ENCODE measurements at places on chromosomes 1 and 21.

DNA sequence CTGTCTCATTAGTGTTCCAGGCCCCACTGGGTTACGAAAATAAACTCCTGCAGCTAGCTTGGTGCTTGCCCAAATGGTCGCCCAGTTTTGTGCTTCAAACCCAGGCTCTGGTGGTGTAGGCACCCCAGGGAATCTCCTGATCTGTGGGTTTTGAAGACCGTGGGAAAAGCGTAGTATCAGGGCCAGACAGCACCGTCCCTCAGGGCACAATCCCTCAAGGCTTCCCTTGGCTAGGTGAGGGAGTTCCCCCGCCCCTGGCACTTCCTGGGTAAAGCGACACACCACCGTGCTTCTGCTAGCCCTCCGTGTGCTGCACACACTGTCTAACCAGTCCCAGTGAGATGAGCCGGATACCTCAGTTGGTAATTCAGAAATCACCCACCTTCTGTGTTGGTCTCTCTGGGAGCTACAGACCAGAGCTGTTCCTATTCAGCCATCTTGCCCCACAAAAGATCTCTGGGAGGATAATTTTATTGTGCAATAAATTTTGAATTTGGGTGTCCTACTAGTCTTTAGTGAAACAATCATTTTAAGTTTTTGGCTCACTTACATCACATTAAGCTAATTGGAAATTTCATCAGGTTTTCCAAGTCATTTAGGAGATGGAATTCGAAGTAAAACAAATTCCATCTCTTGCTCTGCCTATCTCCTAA, 9.4 kb upstream of the SLC25A24 start:
- DNase-seq: no peak

DNA sequence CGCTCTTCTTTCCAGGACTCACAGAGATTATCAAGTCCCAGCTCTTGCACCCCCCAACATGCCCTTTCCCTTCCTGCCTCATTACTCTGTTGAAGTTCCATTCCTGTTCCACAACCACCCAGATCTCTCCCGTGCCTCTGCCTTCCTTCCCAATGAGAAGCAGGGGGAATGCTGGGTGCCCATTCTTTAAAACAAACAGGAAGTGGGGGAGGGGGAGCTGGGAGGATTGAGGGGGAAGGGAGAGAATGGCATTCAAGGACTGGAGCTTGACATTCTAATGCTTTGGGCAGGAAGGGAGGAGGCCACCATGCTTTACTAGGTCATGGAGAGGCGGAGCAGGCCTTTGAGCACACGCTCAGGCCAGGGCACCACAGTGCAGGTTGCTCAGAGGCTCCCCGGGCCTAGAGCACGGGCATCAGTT, 150.3 kb upstream of the IRF2BP2 start:
- DNase-seq: no peak

- no peak for DNase-seq
Observed at GRCh38 chr1:48718705-48719104, 58.0 kb downstream of the BEND5 start.

- no peak for DNase-seq
Observed at GRCh38 chr1:38918568-38918967, 23.1 kb downstream of the RHBDL2 start.

DNA sequence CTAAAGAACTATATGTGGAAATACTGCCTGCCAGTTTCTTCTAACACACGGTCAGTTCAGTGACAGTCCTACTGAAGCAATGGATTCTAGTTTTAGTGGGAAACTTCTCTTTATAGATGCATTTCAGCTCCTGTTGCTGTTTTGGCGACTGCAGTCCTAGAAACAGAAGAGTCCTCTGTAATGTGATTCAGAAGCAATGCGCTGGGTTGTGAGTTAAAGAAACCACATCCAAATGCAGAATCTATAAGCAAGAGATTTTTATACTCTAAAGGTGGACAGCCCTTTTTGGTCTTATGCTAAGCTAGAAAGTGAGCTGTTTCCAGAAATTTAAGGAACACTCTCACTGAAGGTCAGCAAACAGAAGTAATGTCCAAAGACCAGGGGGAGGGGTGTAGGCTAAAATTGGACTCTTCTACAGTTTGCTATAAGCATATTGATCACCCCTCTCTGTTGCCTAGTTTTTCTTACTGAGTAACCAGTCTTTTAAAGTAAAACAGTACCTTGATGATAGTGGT, 30.8 kb downstream of the DUSP10 start:
- no peak for DNase-seq

- DNase-seq: no peak
Observed at GRCh38 chr1:16020325-16020724, 1.5 kb upstream of the CLCNKA start.

DNA sequence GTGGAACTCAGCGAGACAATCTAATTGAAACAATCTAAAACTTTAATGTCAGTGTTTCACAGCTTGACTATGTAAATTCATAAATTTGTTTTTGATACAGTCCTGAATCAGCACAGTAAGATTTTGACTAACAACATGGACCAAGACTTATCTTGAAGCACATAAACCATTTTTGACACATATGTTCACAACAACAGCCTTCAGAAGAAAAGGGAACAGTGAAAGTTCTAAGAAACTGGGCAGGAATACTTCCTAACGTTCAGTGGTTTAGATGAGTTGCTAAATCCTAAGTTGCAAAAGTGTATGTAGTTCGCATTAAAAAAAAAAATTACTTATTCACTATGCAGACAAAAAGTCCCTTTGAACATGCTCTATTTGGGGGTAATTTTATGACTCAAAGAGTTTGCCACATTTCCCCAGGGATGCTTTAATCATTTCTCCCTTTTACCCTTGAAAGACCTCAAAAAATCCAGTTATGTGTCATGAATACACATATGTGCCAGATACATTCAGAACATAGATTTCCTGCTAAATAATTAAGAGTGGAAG, 120.2 kb downstream of the MRPL39 start:
- no peak for DNase-seq

- no peak for DNase-seq
Observed at GRCh38 chr21:25733859-25734653, 648 bp downstream of the ATP5PF start.

DNA sequence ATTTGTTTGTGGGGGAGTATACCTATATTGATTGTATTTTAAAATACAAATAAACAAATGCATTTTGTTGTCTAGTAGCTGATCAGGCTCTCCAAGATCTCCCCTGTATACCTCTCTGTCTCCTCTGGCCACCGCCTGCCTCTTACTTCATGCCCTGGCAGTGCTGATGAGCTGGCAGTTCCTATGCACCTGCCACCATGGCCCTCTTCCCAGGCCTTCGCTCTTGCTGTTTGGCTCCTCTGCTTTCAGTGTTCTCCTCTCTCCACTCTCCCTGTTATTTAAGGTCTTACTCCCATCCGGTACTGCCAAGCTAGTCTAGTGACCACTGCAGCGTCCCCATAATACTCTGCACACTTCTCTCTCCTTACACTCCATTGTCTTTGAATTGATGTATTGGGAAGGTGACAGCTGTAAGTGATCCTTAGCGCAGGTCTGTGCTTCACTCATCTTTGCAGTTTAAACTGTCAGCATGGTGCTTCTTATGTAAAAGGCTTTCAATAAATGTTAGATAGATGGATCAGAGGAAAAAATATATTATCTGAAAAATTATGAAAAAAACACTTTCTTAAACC, 88.1 kb upstream of the ATP1A1 start:
- no peak for DNase-seq

- DNase-seq: no peak
Observed at GRCh38 chr1:177593105-177593504, 376.8 kb downstream of the SEC16B start.

GRCh38 chr1:220754212-220754917, 6.2 kb downstream of the MTARC2 start:
- DNase-seq: no peak

- DNase-seq: no peak
Observed at GRCh38 chr1:8701794-8702471, 115.5 kb downstream of the RERE start.

- no peak for DNase-seq
Observed at GRCh38 chr21:14875704-14876523, 188.9 kb downstream of the NRIP1 start.

GRCh38 chr1:54370287-54370989, 35.8 kb downstream of the SSBP3 start:
- no peak for DNase-seq

GRCh38 chr1:244414543-244414942, 37.2 kb downstream of the ADSS2 start:
- no peak for DNase-seq

DNA sequence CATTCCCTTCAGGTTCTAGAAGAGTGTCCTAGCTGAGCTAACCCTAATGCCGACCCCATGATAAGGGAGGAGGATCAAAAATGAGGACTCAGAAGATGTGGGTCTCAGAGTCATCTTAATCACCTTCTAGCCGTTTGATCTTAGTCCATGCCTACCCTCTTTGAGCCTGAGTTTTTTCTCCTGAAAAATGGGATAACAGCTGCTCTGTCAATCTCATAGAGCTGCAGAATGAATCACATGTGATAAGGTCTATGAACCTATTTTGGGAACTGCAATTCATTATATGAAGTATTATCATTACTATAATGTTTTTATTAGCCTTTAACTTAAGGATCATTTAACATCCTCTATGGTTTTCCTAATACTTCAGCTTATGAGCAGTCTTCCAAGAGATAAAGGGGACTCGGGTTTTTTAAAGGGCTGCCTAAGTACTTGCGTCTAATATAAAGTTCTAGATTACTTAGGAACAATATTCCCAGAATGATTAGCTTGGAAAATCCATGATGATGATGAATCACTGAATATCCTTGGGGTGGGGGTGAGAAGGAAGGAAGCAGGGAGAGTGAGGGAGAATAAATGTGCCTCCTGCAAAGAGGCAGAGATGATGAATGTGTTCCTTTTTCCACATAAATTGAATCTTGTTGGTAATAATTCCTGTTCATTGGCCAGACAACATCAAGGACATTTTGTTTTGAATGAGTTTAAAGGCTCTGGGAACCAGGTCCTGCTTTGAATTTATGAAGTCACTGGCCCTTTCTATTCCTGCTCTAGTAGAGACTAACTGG, 66.8 kb downstream of the COLGALT2 start:
- no peak for DNase-seq

DNA sequence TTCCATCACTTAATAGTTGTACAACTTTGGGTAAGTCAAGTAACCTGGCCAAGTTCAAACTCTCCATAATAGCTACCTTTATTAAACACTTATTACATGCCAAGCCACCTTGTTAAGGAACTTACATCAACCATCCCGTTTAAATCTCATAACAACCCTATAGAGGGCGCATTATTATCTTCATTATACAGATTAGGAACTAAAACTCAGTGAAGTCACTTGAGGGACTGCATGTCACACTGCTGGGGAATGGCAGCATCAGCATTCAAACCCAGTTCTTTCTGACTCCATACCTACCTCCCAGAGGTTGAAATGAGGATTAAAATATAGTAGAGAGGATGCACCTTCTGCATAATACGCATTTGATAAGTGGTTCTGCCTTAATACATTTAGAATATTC, 47.1 kb upstream of the PLA2G2C start:
- DNase-seq: no peak

DNA sequence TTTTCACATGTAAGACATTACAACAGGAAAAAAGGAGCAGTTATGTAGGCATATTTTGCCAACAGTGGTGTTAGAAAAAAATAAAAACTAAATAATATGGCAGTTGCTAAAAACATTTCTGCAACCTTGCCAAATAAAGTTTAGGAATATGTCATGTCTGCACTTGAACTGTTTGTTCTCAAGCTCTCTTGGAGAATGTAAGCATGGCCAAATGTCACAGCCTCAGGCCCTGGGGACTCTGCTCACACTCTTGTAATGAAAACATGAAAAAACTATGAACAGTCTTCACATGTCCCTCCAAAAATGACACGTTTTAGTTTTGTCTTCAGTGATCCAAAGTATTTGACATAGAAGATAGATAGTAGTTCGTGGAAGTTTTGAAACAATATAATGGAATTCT, 753.3 kb downstream of the LTN1 start:
- DNase-seq: no peak

DNA sequence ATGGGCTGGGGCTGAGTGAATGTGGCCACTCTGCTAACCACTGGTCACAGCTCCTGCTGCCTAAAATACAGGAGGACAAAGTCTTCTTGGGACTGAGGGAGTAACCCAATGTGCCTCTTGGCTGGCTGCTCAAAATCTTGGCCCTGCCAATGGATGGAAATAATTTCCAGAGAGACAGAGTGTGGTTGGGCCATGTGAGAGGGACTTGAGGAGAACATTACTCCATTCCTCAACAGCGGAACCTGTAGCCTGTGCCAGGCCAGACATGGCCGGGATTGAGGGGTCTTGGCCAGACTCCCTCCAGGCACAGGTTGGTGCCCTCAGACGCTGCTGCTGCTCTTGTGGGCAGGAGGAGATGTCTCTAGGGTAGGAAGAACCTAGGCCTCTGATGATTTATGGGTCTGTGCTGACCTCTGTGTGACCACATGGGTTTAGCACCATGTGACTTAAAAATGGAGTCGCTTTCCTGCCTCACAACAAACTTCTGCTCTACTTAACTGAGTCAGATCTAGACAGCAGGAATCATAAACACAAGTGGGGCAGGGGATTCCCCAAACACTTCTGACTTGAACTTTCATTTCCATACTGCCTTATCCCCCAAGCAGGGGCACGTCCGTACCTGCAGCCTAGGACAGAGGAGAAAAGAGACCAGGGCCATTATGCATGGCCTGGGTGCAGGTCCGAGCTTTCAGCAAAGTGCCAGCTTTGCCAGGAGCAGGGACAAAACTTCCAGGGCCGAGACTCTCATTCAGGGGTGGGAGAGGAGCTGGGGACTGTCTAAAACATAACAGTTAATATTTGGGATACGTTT, 79.2 kb downstream of the CD34 start:
- no peak for DNase-seq

- DNase-seq: no peak
Observed at GRCh38 chr1:25343872-25344271, 5.7 kb downstream of the TMEM50A start.

- DNase-seq: peak; percentile 52
Observed at GRCh38 chr1:39973503-39974135, 18.7 kb downstream of the MFSD2A start.

Data from SW 1271 (cell line).